ENCODE measurements at places on chromosomes 1 and 21.
A peak's percentile ranks its signal among the peaks of the same experiment; 100 is the strongest.

GRCh38 chr1:24111262-24111995 lies 506 bp downstream of the MYOM3 start:
- DNase-seq, result no peak

GRCh38 chr1:53454019-53454418 lies 5.2 kb upstream of the DMRTB1 start:
- no peak for DNase-seq

DNA sequence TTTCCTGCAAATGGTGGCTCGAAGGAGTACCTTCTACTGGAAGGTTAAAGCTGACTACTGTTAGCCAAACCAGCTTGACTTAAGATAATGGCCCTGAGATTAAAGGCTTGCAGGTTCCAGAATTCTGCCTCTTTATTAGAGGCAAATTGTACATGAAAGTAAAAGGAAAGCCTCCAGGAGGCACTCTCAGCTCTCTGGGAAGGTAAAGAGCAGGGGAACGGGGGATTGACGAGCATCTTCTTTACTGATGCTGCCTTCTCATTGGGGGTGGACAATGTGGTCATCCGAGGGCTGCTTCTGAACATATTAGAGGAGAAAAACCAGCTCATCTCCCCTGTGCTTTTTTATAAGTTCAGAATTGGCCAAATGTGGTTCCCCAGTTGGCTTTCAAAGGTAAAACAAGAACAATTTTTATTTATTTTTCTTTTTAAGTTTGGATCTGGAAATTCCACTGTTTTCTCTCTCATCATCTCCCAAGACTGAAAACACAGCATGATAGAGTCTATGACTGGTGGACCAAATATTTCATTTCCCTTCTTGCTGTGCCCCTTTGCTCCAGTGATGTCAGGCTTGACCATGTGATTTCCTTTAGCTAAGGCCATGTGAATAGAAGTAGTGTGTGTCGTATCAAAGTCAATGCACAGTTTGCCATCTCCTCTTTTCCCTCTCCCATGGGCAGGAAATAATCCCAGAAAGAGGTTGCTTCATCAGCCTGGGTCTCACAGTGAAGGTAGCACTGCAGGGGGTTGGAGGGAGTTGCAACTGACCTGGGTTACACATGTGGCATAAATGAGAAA lies 292.7 kb downstream of the PRDM2 start:
- DNase-seq, result no peak

DNA sequence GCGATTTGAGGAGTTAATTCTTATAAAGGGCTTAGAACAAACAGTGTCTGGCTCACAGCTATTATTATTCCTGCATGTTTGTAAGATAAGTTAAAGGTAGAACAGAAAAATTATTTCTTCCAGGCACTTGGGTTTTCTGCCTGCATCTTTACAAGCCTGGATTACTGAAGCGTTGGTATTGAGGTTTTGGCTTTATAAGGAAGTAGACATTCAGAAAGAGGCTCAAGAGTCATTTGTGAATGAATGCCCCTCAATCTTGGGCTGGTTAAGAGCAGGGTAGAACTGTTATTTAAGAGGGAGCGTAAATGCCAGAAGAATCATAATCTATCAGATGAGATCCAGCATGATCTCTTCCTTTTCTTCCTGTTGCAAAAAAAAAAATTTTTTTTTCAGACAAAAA lies 77.3 kb upstream of the ARID1A start:
- DNase-seq, result no peak

- DNase-seq, result no peak
These were observed 38.1 kb downstream of the B3GALT5 start for GRCh38 chr21:39650801-39651200.

DNA sequence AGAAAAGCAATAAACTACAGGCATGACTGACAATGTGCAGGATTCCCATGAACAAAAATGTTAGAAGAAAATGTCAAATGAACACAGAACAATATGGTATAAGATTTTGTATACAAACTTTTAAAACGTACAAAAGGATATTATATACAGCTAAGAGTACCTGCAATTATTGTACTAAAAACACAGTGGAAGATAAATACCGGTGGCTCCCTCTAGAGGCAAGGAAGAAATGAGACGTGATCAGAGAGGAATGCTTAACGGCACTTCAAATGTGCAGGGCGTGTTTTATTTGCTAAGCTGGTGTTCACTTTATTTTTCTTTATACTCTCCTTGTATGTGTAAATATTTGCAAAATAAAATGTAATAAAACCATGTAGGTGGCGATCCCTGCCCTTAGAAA lies 191.8 kb upstream of the SAMSN1 start:
- peak; percentile 4 for DNase-seq

- no peak for DNase-seq
These were observed 45.9 kb upstream of the DPH5 start for GRCh38 chr1:101071470-101071891.

GRCh38 chr1:18639368-18640055 lies 8.9 kb downstream of the PAX7 start:
- DNase-seq, result no peak

DNA sequence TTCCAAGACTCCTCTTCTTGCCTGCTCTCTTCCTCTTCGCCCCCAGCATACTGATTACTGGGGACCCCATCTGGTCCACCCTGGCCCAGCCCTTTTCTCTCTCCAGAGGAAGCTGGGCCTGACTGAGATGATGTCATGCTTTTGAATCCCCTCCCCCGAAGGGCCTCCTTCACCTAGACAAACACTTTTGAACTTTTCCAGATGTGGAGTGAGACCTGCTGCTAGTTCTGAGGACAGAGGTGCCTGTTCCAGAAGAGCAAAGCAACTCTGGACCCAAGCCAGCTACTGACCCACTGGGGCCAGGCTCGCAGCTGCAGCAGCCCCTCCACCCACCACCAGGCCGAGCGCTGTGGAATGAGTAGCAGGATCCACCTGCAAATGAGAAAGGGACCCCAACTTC lies 8.4 kb downstream of the CD34 start:
- DNase-seq, result no peak

DNA sequence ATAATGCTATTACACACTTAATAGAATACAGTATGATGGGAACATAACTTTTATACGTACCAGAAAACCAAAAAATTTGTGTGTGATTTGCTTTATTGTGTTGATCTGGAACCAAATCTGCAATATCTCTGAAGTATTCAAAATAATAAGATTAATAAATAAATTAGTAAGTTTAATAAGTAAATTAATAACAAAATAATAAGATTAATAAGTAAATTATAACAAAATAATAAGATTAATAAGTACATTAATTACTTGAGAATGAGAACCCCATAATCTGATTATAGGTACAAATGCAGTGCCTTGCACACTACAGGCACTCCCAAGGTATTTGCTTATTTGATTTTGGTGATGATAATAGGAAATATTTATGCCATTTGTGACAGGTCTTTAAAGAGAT lies 267.4 kb downstream of the ZNF326 start:
- no peak for DNase-seq

GRCh38 chr1:151504252-151504651 lies 6.9 kb upstream of the CGN start:
- no peak for DNase-seq

GRCh38 chr1:18938008-18938706 lies 18.3 kb downstream of the IFFO2 start:
- DNase-seq, result no peak

- no peak for DNase-seq
These were observed 40.8 kb upstream of the IGSF3 start for GRCh38 chr1:116708255-116708900.

DNA sequence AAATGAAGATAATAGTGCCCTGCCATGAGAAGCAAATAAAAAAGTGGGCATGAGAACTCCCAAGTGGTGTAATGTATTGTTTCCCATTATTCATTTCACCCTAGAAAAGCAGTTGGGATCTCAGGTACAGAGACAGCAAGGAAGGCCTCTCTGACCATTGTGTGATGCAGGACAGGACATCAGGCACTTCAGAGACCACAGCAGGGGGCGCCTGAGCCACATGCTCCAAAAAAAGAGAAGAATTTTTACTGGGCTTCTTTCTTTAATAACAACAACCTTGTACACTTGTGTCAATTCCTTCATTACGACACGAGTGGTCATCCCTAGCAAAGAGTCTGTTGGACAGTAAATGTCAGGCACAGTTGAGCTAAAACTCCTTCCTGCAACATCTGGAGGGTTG lies 533.3 kb downstream of the OMA1 start:
- no peak for DNase-seq

GRCh38 chr1:205443585-205444299 lies 12.1 kb downstream of the BLACAT1 start:
- no peak for DNase-seq

DNA sequence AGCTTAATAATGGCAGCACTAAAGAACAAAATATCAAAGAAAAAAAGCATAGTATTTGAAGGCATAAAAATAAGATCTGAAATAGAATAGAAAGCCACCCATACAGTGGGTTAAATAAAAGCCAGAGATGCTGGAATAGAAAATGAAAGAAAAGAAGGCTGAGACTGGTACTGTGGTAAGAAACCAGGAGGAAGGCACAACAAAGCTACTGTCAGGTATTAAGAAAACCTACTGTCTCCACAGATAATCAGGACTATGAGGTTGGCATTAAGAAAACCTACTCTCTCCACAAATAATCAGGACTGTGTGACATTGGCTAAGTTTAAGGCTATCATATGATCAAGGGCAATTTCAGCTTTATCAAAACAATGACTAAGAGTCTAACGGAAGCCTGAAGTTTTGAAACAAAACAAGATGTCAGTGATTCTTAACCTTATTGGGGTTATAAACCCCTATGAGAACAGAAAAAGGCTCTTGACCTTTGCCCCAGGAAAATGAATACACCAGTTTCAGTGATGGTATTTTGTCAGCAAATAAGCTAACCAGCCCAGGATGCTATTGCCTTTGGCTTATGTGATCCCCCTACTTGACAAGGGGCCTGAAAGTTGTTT lies 24.4 kb downstream of the MCOLN2 start:
- DNase-seq, result no peak

GRCh38 chr1:201039418-201039817 lies 15.9 kb upstream of the KIF21B start:
- DNase-seq, result no peak

DNA sequence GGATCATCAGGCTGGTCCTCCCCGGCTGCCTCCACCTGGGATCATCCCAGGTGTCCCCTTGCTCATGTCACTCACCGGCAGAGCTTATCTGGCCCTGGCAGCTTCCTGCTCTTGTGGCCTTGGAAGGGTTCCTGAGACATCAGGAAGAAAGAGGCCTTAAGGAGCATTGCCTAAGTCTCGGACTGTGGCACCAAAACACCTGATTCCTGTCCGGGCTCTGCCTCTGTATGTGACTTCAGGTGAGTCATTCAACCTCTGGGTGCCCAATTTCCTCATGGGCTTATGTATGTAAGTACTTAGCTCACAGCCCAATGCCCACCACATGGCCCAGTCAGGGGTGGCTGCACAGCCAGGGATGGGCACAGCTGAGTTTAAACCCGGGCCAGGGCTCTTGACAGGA lies 255.9 kb upstream of the VAMP3 start:
- DNase-seq, result no peak

DNA sequence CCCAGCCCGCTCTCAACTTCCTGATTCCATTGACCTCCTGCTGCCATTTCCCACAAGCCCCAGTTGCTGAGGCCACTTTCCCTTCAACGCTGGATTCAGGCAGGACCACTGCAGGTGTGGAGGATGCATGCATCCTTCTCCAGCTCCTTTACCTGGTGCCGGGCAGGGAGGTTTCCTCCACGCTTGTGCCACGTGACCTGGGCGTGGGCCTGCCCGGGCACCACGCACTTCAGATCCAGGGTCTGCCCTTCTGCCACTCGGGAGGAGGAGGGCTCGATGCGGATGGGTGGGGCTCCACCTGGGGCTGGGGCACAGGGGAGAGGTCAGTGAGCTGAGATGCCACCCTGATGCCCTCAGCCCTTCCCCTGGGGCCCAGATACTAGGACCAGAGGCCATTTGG lies 31.9 kb downstream of the LDLRAD2 start:
- no peak for DNase-seq

DNA sequence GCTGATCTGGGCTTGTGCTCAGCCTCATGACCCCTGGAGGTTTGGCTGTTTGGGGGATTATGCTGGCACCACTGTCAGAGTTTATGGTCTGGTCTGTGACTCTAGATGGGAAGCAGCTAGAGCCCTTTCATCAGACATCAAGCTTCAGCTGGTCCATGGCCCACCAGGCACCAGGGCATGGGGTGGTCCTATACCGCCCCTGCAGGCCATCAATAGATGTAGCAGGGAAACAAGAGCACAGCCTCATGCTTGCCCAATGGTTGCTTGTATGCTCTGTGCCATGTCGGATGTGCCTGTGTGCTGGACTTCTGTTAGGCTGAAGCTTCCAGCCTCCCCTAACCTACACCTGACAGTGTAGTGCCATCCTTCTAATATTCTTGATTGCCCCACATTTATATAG lies 71.1 kb upstream of the CD34 start:
- no peak for DNase-seq

DNA sequence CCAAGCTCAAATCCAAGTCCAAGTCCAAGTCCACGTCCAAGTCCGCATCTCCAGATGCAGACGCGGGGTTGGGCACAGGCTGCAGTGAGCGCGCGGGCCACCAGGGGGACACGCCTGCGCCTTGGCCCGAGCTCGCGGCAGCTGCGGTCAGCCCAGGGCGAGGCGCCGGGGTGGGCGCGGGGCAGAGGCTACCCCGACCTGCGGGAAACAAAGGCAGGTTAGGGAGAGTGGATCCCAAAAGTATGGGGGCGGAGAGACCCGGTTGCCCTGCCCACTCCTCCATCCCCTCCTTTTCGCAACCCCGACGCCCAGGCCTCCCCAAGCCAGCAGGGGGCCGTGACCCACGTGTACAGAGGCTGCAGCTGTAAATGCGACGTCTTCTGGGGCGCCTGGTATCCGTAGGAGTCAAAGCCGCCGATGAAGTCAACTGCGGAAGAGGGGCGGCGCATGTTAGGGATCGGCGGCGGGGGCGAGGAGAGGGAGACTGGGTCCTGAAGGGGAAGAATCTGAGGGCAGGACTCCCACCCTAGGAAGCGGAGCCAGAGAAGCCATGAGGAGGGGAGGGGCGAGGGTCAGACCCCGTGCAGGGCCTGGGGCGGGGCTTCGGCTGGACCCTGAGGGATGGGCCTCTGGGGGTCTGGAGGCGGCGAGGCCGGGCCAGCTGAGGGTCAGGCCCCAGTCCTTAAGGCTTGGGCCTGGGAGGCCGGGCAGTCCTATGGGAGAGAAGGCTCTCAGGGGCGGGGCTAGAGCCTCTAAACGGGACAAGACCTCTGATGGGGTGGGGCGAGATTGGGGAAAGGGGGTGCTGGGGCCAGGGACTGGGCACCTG lies 58.0 kb downstream of the NKAIN1 start:
- DNase-seq, result no peak

- DNase-seq, result no peak
These were observed 18.8 kb downstream of the RAP1GAP start for GRCh38 chr1:21650400-21650799.

DNA sequence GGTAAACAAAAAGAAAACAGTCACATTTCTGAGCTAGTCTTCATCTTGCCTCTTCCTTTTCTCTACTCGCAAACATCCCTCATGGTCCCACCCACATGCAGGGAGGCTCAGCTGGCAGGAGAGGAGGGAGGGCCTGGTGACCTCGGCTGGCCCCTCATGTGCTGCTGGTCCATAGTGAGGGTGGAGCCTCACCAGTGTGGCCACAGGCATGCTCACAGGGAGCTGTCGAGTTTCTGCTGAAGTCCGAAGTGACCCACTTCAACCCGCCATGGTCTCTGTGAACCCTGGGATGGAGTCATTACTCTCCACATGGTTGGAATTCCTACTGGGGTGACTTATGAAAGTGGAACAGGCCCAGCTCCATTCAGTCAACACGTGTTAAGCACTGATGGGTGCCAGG lies 253.4 kb downstream of the RHOU start:
- DNase-seq, result no peak
